Hematopoietic multipotent progenitor cell treated with erythropoietin and hydrocortisone succinate and interleukin-3 and kit ligand, for 4 days (in vitro differentiated cells): ENCODE measurements at places on chromosomes 6 and 20.

DNA sequence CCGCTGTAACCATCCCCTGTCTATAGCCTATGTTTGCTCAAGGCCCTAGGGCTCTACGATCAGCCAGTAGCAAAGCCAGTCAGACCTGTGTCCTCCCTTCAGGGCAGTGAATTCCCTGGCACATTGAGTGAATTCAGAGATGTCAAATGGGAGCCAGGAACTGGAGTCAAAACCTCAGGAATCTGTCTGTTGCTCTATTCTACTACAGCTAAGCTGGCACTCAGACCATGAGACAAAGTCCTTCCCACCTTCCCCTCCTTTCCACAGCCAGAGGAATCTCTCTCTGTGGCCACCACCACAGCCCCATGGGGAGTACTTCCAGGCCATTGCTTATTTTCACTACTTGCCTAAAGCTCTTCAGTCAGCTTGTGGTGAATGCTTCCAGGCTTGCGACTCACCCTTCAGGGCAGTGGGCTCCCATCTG is 82.0 kb downstream of the PKIB start:
- DNase-seq = no peak

GRCh38 chr6:97440590-97441176 is 157.7 kb upstream of the MMS22L start:
- peak; percentile 20 for DNase-seq

GRCh38 chr20:5146099-5146668 is 19.4 kb downstream of the CDS2 start:
- DNase-seq = no peak

DNA sequence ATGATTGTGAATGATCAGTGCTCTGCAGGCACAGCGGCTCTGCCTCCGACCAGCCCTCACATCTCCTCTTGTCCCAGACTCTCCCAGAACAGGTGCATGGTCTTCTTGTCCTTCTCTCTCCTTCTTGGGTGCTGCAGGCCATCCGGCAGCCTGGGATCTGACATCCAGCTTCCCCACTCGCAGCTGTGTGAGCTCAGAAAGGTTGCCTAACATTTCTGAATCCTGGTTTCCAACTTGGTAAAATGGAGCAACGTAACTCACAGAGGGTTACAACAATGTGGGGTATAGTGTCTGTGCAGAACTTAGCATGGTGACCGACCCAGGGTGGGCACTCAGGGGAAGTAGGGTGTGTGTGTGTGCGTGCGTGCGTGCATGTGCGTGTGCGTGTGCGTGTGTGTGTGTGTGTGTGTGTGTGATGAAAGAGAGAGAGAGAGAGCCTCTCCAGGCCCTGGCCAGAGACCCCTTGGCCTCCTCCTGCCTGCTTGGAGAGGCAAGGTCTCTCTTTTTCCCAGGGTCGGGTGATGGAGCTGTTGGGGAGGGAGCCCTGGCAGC is 110.1 kb downstream of the SNX5 start:
- no peak for DNase-seq

DNA sequence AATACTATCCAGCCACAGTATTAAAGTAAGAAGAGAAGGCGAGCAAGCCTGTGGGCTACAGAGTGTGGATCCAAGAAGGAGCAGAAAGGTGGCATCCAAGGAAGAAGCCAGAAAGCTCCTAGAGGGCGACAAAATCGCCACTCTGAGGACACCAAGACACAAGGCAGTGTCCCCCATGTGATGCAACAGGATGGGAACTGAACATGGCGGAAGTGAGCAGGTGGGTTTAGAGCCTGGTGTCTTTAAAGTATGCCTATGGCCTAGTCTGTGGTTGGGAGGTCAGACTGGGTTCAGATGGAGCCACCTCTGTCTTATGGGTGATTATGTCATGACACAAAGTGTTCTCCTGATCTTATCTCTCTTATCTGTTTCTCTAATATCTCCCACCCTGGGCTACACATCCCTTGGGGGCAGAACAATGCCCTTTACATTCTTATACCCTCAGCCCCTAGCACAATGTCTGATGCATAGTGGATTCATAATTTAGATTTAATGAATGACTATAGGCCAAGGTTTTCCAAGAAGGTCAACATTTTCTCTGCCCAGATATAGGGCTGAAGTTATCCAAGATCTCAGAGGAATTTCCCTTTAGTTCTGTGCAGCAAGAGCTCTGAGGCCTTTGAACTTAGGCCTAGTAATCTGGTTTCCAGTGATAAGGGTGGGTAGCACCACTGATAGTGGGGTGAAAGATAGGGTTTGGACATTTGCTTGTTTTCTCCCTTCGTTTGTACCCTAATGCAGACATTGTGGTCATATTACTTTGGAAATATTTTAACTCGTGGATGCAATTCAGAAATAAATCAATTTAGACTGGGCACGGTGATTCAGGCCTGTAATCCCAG is 167.3 kb upstream of the AKIRIN2 start:
- DNase-seq = peak; percentile 16

- no peak for DNase-seq
Measured at GRCh38 chr20:60269573-60270162, 311.4 kb downstream of the CDH26 start.
